Chondrocyte (in vitro differentiated cells): ENCODE measurements at places on chromosomes 7 and 10. TPM values are rescaled to one million over a fixed set of nuclear protein-coding genes. Genes with fewer than 3 reads are reported as not detected.

The EMX2 gene
- total RNA-seq = 4.7 TPM in 1 of 3 replicates, not detected in the others

- H3K27ac ChIP-seq = no peak overlapping the region
- no peaks in the 10 kb centered on the region for H3K27me3 ChIP-seq
- H3K4me1 ChIP-seq = peaks cover 16% of the 10 kb centered on the region
- DNase-seq = no peak
Measured at GRCh38 chr10:101467286-101467770, 113.4 kb downstream of the BTRC start.

The AKR1C8 gene
- total RNA-seq = not detected in 3 replicates

The BHLHA15 gene
- 0.32 to 1.2 TPM in 2 of 3 replicates, not detected in the other for total RNA-seq

GRCh38 chr10:77922055-77922454 is 4.5 kb downstream of the DLG5 start:
- peaks cover 41% of the 10 kb centered on the region for H3K4me1 ChIP-seq
- H3K27ac ChIP-seq = no peak overlapping the region
- no peak for DNase-seq
- no peaks in the 10 kb centered on the region for H3K27me3 ChIP-seq

DNA sequence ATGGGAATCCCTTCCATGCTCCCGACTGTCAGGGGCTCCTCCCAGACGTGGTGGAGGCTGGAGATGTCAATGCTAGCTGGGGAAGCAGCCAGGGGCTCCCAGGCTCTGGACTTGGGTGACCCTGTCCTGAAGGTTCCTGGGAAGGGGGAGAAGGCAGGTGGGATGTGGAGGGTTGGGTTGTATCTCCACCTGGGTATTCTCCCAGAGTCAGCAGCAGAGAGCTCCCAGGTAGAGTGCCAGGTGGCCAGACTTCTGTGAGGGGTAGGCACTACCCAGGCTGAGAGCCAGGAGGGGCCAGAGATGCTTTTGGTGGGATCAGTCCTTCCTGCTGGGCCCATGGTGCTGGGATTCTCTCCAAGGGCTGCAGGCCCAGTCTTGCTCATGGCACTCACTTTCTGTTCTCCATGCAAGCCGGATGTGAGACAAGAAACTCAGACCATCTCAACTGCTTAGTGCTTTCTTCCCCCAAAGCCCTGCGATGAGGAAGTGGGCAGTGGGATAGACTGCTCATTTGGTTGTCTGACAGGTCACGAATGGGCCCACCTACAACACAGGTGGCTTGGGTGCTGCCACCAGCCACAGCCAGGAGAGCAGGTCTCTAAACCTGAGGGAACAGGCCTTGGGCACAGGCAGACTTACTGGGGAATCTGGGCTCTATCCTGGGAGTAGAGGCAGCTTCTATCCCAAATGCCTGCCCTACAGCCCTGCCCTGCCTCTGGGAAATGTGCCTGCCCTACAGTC is 52.5 kb upstream of the CAMK2B start:
- peak; percentile 59 for DNase-seq
- H3K4me1 ChIP-seq = peaks cover 13% of the 10 kb centered on the region
- H3K4me3 ChIP-seq = no peak overlapping the region

DNA sequence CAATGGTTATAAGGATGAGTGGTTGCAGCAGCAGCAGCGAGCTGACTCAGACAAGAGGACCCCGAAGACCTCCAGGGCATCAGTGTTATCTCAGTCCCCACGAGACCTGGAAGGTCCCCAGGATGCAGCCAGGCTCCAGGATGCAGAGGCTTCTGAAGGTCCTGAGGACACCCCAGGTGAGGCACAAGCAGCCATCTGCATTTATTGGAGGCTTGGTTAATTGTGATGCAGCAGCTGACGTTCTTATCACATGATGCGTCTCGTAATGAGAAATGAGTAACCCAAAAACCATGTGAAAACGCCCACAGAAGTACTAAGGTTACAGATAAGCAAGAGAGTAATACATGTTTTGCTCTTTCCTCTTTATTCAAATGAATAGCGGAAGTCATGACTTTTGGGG is 17.4 kb downstream of the C7orf57 start:
- no peak for DNase-seq
- no peaks in the 10 kb centered on the region for H3K27me3 ChIP-seq
- H3K36me3 ChIP-seq = peaks cover 3% of the 10 kb centered on the region
- no peaks in the 10 kb centered on the region for H3K4me1 ChIP-seq
- H3K4me3 ChIP-seq = no peak overlapping the region

DNA sequence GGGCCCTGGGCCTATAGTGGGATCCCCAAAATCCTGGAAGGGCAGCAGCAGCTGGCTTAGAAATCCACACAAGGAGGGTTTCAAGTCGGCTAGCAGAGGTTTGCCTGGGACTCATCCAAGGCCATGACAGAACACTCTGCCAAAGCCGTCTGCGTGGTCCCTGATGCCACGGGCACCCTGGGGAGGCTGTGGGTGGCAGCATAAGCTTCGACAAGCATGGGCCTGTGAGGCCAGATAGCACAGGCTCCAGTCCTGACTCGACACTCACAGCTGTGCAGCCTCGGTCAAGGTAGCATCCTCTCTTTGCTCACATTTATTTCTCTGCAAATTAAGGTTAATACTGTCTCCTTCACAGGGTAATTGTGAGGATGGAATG is 138.3 kb downstream of the JCAD start:
- DNase-seq = no peak
- H3K36me3 ChIP-seq = no peaks in the 10 kb centered on the region
- H3K4me3 ChIP-seq = no peak overlapping the region

The ANKRD1 gene
- total RNA-seq = 74.6 to 283 TPM (median 261 TPM) in 3 replicates
